ENCODE measurements at places on chromosomes 7 and 10.

- DNase-seq = no peak
These were observed 142.2 kb downstream of the ATXN7L1 start for GRCh38 chr7:105734233-105734632.

DNA sequence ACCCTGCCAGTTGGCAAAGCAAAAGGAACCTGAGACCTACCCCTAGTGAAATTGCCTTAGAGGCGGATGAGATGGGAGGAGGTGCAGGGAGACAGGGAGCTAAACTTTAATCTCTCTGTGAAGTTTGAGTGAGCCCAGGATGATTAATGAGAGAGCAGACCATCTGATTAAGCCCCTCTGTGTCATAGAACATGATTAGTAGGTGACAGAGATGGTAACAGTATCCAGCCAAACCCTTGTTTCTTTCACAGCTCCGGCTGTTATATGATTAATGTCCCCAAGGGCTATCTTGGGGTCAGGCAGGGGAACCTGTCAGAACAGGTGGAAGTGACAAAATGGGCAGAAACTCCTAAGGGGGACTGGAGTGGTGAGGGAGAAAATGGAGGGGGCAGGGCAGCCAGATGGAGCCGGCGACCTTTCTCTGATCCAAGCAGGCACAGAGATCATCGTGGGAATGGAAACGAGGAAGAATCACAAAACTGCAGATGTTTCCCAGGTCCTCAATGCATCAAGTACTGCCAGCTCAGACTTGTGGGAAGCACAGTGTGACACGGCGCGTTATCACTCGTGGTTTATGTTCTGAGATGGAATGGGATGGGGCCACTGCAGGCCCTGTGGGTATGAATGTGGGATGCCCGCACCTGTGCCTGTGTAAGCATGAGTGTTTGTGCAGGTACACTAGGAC lies 684.2 kb downstream of the LRMDA start:
- DNase-seq = no peak

DNA sequence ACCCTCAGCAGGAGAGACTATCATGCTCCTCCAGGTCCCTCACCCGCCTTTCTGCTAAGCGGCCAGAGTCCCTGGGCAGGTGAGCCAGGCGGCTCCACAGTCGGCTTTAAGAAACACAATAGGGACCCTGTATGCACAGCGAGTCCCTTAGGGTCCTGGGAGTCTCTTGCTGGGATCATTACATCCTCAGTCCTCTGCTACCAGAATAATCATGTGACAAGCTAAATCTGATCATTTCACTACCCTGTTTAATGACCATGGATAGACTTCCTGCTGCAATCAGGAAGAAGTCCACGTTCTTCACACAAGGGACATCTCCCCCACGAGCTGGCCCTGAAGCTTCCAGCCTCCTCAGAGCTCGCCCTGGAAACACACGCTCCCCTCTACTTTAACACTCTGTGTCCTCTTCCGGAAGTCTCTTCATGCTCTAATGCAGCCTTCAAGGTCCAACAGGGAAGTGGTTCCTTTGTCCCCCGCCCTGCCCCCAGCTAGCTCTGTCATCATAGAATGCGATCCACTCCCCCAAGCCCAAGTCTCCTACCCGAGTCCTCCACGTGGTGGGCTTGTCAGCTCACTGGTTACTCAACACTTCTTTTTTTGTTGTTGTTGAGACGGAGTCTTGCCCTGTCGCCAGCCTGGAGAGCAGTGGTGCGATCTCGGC lies 101.5 kb downstream of the RNF216 start:
- DNase-seq = peak; percentile 76

DNA sequence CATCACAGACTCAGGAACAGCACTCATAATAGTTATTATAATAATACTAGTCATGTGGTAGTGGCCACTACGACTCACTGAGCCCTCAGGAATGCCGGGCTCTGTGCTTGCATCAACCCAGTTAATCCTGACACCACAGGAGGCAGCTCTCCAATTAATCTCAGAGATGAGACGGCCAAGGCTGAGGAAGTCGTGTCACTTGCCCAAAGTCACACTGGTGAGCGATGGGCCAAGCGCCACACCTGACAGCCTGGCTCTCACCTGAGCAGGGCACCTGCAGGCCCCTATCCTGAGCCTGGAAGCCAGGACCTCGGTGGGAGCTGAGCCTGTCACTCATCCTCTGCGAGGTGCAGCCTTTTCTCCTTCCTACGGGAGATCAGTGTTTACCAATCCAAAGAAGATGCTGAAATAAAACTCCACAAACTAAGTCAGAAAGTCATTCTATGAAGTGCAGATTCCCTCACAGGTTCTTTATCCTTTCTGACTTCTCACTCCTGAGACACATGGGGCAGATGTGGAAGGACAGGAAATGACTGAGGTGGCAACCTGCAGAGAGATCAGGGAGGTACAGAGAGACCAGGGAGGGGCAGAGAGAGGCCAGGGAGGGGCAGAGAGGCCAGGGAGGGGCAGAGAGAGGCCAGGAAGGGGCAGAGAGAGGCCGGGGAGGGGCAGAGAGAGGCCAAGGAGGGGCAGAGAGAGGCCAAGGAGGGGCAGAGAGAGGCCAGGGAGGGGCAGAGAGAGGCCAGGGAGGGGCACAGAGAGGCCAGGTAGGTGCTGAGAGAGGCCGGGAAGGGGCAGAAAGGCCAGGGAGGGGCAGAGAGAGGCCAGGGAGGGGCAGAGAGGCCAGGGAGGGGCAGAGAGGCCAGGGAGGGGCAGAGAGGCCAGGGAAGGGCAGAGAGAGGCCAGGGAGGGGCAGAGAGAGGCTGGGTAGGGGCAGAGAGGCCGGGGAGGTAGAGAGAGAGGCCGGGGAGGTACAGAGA lies 38.5 kb downstream of the VIPR2 start:
- no peak for DNase-seq

GRCh38 chr7:34900891-34901513 lies 136.3 kb downstream of the DPY19L1 start:
- peak; percentile 18 for DNase-seq

DNA sequence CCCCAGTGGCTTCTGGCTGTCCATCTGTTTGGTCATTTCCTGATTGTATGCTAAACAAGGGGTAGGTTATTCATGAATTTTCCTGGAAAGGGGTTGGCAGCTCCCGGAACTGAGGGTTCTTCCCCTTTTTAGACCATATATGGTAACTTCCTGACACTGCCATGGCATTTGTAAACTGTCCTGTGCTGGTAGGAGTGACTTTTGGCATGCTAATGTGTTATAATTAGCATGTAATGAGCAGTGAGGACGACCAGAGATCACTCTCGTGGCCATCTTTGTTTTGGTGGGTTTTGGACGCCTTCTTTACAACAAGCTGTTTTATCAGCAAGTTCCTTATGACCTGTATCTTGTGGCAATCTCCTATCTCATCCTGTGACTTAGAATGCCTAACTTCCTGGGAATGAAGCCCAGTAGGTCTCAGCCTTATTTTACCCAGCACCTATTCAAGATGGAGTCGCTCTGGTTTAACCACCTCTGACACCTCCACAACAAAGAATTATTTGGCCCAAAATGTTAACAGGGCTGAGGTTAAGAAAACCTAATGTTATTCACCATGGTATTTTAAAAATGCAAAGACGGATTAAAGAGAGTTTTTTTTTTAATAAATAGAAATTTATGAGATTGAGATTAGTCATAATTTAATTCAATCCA lies 2.4 kb upstream of the PTN start:
- DNase-seq = no peak

DNA sequence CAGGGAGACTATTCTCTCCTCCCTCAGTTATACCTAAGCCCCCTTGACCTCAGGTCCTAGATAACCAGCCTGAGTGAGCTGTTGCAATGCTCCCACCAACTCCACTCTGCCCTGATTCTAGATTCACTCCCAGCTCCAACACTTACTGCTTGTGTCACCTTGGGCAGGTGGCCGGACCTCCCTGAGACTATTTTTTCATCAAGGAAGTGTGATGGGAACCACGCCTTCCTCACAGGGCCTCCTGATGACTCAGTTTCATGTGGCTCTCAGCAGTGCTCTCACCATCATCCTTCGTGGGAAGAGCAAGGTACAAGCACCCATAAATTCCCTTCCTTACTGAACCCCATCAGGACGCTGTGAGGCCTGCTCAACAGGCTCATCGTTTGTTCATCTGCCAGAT lies 925.8 kb upstream of the ZNF722 start:
- DNase-seq = no peak

GRCh38 chr10:85100495-85100894 lies 772.1 kb downstream of the CCSER2 start:
- DNase-seq = no peak
